ENCODE measurements at places on chromosomes 12 and 14. TPM values are rescaled to one million over a fixed set of nuclear protein-coding genes. Genes with fewer than 3 reads are reported as not detected.

Gene TPPP2
- not detected for total RNA-seq

Gene CLEC1A
- not detected for total RNA-seq

Gene STON2
- total RNA-seq = 1.1 TPM

Gene SOAT2
- 0.40 TPM for total RNA-seq

Gene RD3L
- total RNA-seq = not detected

Gene KRT3
- 0.08 TPM for total RNA-seq

Gene KCNH3
- 1.2 TPM for total RNA-seq

Data from A549 treated with GW870086 at 1 μM for 4 hours (cell line).